ENCODE measurements at places on chromosomes 12 and 14.

DNA sequence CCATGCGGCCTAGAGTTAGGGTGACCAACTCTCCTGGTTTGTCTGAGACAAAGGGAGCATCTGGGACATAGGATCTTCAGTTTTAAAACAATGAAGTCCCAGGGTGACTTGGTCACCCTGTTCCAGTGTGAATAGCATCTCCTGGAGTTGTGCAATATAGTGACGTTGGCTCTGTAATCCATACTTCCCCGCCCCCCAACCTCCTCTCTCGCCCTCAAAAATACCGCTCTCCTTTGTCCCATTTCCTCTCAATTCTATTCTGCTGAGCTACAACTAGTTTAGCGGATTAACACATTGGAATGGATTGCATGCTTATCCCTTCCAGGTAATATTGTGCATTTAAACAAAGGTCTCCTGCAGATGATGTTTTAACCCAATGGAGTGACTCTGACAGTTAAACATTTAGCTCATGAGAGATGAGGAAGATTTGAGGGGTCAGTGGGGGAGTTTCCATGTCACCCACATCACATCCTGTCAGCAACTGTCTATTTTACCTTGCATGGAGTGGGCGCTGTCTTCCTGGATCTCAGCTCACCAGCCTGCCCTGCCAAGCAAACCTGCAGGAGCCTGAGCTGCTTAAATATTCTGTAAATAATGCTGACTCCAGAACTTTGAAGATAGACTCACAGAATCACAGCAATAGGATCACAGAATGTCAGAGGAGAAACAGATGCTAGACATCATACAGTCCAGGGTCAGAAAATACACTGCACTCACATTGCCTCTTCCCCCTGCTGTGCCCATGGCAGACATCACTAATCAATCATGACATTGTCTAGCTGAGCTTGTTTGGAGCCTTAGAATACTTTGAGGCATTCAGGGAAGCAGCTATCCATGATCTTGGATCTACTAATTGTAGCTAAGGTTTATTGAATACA lies 43.0 kb downstream of the MAP1LC3B2 start:
- no peak for DNase-seq

- no peak for DNase-seq
Observed at GRCh38 chr14:33210311-33210710, 271.6 kb downstream of the NPAS3 start.

DNA sequence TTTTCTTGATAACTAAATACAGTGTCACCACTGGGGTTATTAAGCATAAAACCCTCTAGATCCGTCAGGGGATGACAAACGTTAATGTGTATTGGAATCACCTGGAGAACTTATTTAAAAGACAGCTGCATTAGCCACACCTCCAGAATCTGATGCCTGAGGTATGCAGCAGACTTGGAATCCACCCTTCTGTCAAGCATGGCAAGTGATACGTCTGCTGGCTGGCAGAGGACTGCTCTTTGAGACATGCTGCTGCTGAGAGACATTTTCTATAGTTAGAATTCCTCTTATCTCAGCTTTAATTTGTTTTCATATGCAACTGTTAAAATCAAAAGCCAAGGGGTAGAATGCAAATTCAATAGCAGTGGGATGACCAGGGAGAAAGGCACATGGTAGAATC lies 496.3 kb downstream of the NELL2 start:
- DNase-seq: no peak

DNA sequence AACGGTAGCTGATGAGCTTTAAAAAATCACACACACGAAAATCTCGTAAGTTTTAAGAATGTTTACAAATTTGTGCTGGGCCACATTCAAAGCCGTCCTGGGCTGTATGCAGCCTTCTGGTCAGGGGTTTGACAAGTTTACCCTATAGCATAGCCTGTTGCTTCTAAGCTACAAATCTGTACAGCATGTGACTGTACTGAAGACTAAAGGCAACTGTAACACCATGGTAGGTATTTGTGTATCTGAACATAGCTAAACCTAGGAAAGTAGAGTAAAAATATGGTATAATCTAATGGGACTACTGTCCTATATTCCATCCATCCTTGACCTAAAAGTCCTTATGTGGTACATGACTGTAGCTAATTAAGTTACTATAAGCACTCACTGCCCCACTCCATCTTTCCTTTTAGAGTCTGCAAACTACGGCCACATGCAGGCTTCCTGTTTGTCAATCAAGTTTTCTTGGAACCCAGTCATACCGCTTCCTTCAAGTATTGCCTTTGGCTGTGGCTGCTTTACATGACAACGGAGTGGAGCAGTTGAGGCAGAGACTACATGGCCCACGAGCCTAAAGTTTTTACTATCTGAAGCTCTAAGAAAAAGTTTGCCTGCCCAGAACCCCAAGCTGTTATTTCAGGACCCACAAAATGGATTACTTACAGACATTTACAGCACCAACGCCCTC lies 18.5 kb downstream of the KRT7 start:
- DNase-seq: no peak

GRCh38 chr14:29734732-29735131 lies 192.9 kb downstream of the PRKD1 start:
- no peak for DNase-seq

GRCh38 chr12:82383930-82384552 lies 25.7 kb downstream of the METTL25 start:
- DNase-seq: no peak

DNA sequence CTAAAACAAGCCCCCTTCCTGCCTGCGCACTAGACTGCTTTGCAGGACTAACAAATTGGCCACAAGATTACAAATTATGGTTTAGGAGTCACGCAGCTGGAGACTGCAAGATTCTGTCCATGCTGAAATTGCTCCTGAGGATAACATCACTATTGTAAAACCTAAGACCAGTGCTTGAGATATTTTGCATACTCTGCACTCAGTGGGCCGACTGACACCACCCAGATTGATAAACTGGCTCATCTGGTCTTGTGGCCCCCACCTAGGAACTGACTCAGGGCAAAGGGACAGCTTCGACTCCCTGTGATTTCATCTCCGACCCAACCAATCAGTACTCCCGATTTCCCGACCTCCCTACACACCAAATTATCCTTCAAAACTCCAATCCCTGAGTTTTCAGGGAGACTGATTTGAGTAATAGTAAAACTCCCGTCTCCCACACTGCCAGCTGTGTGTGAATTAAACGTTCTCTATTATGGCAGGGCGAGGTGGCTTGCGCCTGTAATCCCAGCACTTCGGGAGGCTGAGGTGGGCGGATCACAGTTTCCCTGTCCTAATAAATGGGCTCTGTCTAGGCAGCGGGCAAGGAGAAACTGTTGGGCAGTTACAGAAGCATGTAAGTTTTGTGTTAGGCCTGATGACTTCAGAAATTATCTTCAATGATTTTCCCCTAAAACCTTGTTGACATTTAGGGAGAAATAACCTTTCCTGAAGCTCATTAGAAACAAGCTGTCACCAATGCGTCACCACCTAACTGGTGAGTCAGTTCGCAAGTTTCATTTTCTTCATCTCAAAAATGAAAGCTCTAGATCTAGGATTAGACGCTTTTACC lies 5.3 kb upstream of the UBC start:
- DNase-seq: peak; percentile 54

DNA sequence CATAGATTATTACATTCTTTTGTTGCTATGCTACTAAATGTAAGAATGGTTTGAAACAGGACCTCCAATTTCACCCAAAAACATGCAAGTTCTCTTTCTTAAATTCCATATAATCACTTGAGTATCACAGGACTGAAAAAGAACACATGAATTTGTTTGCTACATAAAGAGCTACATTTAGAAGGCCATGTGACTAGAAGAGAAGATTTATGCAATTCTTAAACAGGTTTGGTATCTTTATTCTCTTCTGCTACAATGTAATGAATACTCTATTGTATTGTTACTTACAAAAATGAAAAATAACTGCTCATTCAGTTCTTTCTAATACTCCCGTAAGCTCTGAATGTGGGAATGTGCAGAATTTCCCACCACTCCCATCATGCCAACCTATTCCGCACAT lies 9.3 kb downstream of the EPS8 start:
- DNase-seq: no peak

DNA sequence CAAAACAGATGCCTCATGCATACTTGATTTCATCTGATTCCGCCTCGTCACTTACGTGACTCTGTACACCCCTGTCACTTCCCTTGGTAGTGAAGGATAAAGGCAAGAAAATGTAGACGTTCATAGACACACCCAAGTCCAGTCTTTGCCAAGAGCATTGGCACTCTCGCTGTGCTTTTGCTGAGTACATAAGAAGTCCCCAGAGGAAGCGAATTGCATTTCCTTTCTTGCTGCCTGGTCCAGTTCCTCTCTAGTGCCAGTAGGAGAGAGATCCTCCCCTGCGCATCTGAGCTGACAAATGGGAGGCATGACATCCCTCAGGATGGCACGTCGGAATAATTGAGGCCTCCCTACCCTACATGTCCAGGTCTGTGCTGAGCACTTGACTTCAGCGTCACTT lies 21.3 kb upstream of the RIN3 start:
- DNase-seq: no peak

DNA sequence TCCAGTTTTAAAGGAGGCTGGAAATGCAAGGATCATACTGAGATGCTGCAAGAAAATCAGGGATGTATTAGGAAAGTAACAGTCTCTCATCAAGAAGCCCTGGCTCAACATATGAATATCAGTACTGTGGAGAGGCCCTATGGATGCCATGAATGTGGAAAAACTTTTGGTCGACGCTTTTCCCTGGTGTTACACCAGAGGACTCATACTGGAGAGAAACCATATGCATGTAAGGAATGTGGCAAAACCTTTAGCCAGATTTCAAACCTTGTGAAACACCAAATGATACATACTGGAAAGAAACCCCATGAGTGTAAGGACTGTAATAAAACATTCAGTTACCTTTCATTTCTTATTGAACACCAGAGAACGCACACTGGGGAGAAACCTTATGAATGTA lies 24.5 kb downstream of the ZNF891 start:
- DNase-seq: no peak

- DNase-seq: no peak
Observed at GRCh38 chr14:55425091-55425490, 13.5 kb upstream of the ATG14 start.

GRCh38 chr12:2068653-2069052 lies 15.9 kb downstream of the CACNA1C start:
- no peak for DNase-seq

DNA sequence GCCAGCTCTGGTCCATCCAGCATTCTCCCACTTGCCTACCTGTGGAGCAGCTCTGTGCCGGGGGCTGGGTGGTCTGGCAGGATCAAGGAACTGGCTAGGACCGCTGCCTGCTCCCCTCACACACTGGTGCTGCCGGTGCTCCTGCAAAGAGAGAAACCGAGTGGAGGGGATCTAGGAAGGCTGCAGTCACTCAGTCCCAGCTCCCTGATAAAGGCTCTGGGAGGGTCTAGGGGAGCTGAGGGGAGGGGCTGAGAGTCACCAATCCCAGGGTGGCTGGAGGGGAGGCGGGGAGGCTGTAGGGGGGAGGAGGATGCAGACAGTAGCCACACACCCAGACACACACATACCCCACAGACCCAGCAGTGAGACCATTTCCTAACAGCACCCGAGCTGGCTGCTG lies at the start of gene TAC3:
Gene TAC3, minus strand, starts transcription at position 182 of the 400 bp plus-strand sequence. CDS start 732 bp downstream, outside the sequence.
- no peak for DNase-seq

GRCh38 chr12:98188650-98189077 lies 326.7 kb upstream of the TMPO start:
- DNase-seq: no peak

GRCh38 chr12:70739756-70740155 lies 102.5 kb upstream of the PTPRB start:
- no peak for DNase-seq

GRCh38 chr12:96400631-96401075 lies 414 bp upstream of the CDK17 start:
- no peak for DNase-seq

- no peak for DNase-seq
Observed at GRCh38 chr12:77042833-77043232, 22.5 kb downstream of the E2F7 start.

- no peak for DNase-seq
Observed at GRCh38 chr12:124196236-124196635, 98.7 kb upstream of the RFLNA start.

- DNase-seq: no peak
Observed at GRCh38 chr12:80815351-80815750, 98.6 kb downstream of the MYF5 start.

DNA sequence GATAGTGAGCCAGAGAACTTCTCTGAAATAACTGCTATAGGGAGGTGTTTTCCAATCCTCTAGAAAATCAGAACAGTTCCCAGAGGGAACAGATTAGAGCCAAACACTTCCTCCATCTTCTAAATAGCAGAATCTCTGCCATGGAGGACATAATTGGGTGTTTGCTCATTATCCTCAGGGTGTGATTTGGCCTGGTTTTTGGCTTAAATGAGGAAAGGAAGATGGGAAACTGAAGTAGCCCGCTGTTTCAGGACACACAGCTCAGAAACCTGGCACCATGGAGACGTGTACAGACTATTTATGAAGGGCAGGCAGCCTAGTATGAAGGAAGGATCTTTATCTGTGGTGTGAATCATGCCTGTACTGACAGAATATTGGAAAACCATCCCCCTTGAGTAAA lies 231.7 kb upstream of the PRKD1 start:
- no peak for DNase-seq

GRCh38 chr12:53173085-53173715 lies 7.3 kb upstream of the ZNF740 start:
- no peak for DNase-seq

GRCh38 chr14:105006831-105007592 lies 13.9 kb downstream of the CDCA4 start:
- no peak for DNase-seq

DNA sequence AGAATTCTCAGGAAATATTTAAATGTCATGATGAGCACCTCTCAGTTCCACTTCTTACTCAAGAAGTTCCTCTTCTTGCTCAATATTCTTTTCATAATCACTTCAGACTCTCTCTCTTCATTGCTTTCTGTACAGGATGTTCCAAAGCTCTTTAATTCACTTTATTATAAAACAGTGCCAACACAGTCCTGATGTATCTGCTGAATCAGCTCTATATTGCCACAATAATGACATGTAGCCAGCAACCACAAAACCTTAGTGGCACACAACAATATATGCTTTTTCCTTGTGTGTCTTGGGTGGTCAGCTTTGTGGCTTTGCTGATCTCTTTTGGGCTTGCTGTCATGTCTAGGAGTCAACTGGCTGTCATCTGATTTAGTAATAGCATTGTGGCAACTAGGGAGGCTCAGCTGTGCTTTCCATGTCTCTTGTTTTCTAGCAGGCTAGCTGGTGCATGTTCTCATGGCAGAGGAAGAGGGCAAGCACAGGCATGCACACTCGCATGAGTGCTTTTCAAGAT lies 52.8 kb upstream of the SLC2A13 start:
- no peak for DNase-seq

GRCh38 chr12:20757-21156 lies 45.8 kb upstream of the IQSEC3 start:
- DNase-seq: no peak

GRCh38 chr14:89219051-89219450 lies 198.0 kb downstream of the FOXN3 start:
- no peak for DNase-seq

GRCh38 chr12:1688086-1688710 lies 2.7 kb upstream of the ADIPOR2 start:
- DNase-seq: no peak

- DNase-seq: no peak
Observed at GRCh38 chr12:98235301-98235700, 280.1 kb upstream of the TMPO start.

GRCh38 chr14:101977311-101978071 lies 13.1 kb downstream of the DYNC1H1 start:
- no peak for DNase-seq

All from activated CD4-positive, alpha-beta T cell treated with anti-CD3 and anti-CD28 coated beads, Interleukin-2, amount 50 U/mL, for 4 hours (primary cell).